ENCODE measurements at places on chromosomes 11 and 22.

DNA sequence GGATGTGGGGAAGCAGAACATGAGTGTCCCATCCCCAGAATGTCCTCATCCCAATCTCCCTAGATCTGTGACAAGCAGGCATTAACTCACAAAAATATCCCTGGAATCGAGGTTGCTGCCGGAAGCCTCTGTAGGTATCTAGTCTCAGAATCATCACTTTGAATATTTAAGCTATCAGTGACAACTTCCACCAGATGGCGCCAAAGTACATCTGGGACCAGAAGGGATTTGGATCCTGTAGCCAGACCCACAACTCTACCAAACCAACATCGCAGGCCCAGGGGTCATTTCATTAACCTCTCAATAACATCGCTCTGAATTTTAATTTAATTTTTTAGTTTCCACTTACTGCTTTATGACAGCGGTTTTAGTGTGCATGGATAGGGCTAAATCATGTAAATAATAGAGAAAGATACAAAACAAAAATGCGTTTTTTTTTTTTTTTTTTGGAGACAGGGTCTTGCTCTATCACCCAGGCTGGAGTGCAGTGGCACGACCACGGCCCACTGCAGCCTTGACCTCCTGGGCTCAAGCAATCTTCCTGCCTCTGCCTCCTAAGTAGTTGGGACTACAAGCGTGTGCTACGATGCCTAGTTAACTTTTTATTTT, 1.1 kb upstream of the EXT2 start:
- DNase-seq: peak; percentile 75

- DNase-seq: no peak
Observed at GRCh38 chr11:1162138-1162475, 4.4 kb downstream of the MUC5AC start.

- DNase-seq: no peak
Observed at GRCh38 chr11:92533657-92534335, 309.2 kb downstream of the FAT3 start.

DNA sequence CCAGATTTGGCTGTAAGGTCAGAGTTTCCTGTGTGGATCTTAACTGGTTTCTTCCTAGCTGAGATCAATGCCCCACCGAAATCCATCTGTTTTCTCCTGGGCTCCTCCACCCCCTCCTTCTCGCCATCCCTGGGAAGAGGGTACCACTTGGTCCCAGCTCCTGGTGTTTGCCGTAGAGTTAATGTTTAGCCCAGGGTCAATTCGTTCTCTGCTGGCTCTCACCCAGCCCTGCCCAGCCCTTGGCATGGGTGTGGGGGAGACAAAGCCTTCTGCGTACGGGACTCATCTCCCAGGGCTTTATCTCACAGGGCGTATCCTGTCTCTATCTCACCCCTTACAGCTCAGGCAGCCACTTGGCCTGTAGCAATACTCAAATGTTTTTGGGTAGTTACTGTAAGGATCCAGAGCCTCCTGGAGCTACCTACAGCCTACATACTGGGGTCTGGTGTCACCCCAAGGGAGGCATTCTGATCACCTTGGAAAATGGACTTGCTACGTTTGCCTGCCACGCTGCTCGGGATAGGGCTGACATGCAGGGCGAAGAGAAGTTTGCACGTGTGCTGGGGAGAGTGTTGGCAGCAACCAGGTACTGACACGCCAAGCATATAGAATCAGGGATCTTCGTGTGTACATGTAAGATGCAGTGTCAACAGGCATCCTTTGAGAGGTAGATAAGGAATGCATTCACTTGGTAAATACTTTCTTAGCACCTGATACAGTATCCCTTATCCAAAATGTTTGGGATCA, 66.1 kb downstream of the SCN3B start:
- no peak for DNase-seq

- DNase-seq: no peak
Observed at GRCh38 chr11:76707293-76707825, 36.8 kb upstream of the LRRC32 start.

DNA sequence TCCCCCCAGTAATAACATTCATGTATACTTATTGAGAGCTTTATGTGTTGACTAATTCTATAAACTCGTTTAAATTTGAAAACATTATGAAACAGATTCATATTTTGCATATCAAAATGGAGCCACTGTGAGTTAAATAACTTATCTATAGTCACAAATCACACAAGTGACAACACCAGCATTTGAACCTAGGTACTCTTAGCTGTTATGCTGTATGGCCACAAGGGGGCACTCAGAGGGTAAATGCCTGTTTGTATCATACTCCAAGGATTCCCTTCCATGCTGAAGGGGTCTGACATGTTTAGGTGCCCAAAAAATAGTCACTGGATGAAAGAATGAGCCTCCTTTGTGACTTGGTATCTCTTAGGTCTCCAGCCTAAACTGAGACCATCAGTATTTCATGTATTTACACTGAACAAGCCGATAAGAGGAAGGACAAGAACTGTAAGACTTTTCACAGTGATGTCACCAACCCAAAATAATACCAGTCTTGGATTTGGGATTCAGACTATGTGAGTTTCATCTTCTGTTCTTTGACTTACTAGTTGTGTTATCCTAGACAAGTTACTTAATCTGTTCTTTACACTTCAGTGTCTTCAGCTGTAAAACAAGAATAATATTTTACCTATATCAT, 12.2 kb upstream of the OR52D1 start:
- DNase-seq: peak; percentile 47

GRCh38 chr11:113675003-113675561, 31.0 kb downstream of the TMPRSS5 start:
- no peak for DNase-seq

GRCh38 chr11:134380785-134381184, 31.3 kb downstream of the B3GAT1 start:
- DNase-seq: no peak

DNA sequence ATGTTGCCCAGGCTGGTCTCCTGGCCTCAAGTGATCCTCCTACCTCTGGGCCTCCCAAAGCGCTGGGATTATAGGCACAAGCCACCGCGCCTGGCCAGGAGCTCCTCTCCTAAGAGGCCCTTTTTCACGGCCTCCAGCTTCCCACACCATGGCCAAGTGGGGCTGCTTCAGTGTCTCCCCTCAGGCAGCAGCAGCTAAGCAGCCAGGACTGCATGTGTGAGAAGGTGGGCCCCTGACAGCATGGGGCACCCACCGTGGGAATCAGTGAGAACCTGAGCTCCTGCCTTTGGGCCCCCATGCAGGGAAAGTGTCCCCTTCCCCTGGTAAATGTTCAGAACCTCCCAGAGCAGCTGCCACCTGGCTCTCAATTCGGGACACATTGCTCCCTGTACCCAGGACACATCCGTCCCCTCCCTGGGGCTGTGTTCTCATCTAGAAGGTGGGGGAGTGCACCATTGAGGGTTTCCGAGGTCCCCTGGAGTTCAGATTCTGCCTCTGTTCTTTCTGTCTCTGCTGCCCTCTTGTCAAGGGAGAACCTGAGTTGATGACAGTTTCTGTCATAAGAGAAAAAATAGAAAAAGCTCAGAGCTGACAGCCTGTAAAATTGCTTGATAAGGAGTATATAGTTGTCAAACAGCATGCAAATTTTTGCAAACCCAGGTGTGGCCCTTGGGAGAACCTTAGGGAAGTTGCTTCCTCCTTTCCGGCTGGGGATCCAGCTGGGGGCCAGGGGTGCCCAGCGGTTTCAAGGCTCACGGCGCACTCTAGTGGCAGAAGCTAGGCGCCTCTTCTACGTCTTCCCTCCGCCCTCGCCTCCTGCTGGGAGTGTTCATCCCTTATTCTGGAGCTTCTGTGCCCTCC, 29.7 kb downstream of the FAM83F start:
- DNase-seq: peak; percentile 72

- no peak for DNase-seq
Observed at GRCh38 chr11:32183512-32183911, 92.6 kb downstream of the RCN1 start.

GRCh38 chr11:11669233-11669846, 47.5 kb upstream of the GALNT18 start:
- DNase-seq: no peak
